EH (cell line): ENCODE measurements at places on chromosomes 6 and 20.

DNA sequence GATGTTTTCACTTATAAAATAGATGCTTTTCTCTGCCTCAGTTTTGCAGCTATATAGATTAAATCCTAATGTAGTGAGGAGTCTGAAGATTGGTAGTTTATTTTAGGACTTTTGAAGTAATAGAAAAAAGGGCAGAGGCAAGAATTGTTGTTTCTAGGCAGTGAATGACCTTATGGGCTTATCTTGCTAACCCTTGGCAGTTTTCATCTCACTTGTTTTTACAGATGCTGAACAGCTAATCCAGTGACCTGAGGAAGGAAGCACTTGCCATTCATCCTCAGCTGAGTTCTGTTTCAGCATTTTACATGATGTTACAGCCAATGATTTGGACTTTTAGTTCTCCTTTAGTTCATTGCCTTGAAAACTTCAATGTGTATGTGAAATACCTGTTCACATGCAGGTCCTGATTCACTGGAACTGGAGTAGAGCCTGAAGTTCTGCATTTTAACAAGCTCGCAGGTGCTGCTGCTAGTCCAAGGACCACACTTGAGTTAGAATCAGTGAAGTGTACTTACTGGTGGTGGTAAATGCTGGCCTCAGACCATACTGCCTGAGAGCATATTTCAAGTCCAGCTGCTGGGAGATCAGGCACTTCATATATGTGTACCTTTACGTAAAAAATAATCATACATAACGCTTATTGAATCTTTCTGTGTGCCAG lies 86.9 kb downstream of the TULP4 start:
- DNase-seq, result no peak

DNA sequence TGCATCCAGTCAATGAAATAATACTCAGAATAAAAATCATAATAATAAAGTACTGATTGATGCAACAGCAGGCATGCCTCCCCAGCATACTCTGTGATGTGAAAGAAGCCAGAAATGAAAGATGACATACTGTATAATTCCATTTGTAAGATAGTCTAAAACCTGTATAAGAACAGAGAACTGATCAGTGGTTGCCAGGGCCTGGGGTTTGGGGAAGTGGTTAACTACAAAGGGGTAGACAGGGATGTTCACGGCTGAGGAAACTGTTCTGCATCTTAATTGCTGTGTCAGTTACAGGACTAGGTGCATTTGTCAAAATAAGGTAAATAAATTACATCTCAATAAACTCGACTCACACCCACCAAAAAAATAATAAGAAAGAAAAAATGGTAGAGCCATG lies 81.3 kb upstream of the BMP2 start:
- no peak for DNase-seq

DNA sequence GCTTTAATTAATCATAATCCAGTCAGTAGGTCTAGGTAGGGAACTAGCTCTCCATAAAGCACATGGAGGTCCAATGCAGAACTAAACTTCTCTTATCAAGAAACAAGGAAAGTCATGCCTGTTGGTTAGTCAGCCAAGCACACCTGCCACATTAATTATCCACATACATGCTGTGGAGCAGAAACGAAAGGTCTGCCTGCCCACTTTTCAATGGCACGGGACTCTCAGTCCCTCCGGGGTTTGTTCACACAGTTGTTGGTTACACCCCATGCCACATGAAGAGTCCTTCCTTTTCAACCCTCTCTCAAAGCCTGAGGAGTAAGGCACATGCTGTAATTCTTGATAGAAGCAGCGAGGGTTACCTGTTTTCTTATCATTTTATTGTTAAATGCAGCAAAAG lies 1096.4 kb upstream of the MAP3K7 start:
- DNase-seq, result no peak

DNA sequence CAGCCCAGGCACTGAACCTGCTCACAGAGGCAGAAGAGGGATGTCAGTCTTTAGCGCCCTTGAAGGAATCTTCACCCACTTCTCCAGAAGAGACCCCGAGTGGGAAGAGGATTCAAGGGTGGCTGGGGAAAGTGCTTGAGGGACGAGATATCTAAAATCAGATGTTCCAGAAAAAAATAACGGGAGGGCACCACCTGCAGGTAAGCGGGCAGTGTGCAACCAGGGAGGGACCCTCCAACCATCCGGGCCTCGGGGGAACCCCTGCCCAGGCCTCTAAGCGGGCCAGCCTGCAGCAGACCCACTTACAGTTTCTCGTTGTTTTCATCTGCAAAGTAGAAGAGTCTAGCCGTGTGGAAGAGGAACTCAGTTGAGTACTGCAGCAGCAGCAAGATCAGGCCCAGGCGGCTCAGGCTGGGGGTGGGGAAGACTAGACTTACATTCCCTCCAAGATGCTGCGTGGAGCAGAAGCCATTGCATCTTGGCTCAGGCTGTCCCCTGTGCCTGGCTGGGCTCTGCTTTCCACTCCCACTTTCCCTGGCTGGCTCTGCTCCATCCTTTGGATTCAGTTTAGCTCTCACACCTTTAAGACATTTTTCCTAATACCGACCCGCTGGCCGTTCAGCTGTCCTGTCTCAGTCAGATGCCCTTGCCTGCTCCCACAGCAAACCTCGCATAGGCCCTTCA lies 71.0 kb downstream of the TRAM2 start:
- no peak for DNase-seq

- peak; percentile 62 for DNase-seq
These were observed 116.5 kb upstream of the ESR1 start for GRCh38 chr6:151690768-151691562.

DNA sequence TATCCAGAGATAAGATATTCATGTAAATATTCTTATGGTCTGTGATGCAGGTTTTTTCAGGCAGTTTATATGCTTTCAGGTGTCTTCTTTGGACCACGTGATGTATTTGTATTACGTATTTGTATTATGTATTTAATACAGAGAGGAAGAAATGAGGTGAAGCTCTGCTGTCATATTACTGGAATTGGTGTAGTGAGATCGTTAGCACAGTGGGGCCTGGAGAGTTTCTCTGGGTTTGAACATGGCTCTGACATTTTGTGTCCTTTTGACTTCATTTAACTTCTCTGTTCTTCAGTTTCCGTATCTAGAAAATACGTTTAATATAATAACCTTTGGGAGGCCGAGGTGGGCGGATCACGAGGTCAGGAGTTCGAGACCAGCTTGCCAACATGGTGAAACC lies 1.6 kb upstream of the PRIM2 start:
- no peak for DNase-seq

DNA sequence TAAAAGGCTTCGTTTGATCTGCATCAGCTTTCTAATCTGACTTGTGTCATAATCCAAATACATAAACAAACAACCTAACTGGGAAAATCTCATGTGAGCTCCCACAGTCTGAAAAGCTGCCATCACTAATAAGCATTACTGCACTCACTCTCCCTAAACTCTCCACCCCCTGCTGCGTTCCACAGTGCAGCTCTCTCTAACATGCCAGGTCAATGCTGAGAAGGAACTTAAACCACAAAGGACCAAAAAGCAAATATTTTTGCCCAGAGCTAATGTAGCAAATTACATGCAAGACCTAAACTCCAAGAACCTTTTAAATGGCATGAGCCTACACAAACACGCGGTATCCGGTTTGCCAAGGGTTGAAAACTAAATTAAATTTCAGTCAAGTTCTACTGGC lies 542.3 kb upstream of the JARID2 start:
- peak; percentile 77 for DNase-seq

GRCh38 chr6:144305985-144306384 lies 20.9 kb downstream of the UTRN start:
- peak; percentile 70 for DNase-seq

DNA sequence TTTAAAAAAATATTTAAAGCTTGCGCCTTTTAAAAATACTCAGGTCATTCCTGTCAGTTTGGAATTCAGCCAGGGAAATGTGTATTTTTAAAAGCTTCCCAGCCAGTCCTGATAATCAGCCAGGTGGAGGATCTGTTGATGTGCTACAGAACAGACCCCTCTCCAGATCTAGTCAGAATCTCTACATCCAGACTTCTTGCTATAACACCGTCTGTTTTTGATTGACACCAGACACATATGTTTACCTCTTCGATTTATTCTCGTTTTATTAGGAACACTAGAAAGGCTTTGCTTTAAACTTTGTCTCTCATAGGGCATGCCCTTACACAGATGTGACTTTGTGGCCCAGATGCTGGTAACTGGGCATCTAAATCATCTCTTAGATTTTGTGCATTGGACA lies 11.7 kb downstream of the PARD6B start:
- DNase-seq, result no peak

DNA sequence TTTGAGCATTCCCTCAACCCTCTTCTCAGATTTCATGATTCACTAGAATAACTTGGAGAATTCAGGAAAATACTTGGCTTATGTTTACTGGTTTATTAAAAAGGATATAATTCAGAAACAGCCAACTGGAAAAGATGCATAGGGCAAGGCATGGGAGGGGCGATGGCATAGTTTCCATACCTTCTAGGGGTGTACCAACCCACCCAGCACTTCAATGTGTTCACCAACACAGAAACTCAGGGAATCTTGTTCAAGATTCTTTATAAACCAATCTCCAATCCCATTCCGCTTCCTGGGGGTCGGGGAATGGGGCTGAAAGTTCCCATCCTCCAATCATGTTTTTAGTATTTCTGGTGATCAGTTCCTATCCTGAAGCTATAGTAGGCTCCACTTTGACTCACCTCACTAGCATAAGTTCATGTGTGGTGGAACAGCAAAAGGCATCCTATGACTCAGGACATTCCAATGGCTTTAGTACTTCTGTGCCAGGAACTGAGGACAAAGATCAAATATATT lies 164.4 kb downstream of the SIM1 start:
- DNase-seq, result peak; percentile 98

- DNase-seq, result peak; percentile 44
These were observed 72.2 kb downstream of the RWDD2A start for GRCh38 chr6:83265384-83265783.

GRCh38 chr6:31042806-31043205 lies 32.5 kb downstream of the MUC22 start:
- peak; percentile 69 for DNase-seq
